ENCODE measurements at places on chromosomes 6 and 20.
A peak's percentile ranks its signal among the peaks of the same experiment; 100 is the strongest.

DNA sequence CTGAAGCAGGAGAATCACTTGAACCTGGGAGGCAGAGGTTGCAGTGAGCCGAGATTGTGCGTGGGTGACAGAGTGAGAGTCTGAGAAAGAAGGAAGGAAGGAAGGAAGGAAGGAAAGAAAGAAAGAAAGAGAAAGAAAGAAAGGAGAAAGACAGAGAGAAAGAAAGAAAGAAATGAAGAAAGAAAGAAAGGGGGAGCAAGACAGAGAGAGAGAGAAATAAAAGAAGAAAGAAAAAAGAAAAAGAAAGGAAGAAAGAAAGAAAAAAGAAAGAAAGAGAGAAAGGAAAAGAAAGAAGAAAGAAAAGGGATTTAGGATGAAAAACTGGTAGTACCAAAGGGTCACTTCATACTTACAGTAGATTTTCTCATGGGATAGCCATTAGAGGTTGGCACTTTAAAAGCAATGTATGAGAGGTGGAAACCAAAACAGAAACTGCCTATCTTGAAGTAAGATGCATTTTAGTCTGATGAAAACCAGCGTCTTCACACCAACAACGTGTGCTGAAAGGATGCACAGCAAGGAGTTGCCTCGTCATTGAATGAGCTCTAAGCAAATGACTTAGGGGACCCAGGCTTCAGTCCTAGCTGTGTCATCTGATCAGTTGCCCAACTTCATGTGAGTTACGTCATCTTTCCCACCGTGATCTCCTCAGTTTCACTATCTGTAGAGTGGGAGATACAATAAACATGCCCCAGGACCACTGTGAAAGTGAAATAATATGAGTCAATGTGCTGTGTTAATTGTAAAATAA lies 133.9 kb upstream of the NEDD9 start:
- DNase-seq, result peak; percentile 45

DNA sequence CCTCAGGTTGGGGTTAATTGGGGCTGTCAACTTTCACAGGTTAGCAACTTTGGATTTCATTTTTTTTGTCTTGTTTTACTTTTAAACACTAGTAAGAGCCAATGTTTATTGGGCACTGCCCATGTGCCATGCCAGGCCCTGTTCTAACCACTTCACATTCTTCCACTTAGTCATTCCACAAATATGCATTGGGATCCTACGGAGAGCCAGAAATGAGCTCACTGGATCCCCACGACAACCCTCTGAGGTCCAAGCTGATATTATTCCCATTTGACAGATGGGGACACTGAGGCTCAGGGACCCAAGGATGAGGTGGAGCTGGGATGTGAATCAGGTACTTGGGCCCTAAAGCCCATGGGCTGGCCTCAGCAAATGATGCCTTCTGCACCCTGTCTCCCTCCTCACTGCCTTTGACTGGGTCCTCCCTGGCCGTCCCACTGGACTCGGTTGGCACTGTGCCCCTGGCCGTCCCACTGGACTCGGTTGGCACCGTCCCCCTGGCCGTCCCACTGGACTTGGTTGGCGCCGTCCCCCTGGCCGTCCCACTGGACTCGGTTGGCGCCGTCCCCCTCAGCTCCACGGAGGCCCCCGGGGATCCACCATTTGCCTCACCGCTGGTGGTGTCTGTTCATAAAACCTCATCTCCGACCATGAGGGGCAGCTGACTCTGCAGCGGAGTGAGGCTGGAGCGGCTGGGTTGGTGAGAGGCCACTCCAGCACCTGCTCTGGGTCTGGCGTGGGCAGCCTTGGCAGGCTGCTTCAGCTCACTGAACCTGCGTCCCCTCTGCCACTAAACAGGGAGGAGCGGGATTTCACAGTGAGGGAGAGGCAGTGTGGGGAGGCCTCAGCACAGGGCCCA lies 4.8 kb upstream of the PMEPA1 start:
- DNase-seq, result no peak

GRCh38 chr20:45579184-45579583 lies at the start of gene WFDC8:
TSS of gene WFDC8 (minus strand) at chr20:45579284. CDS start at chr20:45579247, 37 bp downstream.
- no peak for DNase-seq

DNA sequence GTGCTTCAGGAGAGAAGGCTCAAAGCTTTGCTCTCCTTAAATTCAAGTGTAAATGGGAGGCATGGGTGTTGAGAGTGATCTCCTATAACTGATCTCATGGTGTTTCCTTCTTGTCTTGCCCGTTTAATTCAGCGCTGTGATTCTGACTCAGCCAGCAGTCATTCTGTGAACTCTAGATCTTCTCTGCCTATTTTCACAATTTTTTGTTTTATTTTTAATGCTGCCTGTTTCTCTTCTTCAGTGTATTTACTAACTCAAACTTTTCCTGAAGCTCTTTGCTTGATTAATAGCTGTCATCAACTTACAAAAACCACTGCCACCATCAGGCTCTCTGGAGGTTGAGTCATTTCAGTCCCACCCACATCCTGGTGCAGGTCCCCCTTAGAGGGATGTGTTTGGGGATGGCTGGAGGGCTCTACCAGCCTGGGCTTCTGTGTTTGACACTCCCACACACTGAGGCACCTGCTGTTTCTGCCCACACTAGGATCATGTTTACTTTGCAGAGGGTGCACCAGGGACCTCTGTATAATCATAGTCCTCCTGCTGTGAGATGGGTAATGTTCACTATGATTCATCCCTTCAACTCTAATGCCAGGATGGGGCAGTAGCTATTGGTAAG lies 94.0 kb downstream of the SHLD1 start:
- no peak for DNase-seq

GRCh38 chr6:92469186-92469828 lies 950.1 kb downstream of the EPHA7 start:
- DNase-seq, result no peak

- no peak for DNase-seq
These were observed 223.6 kb upstream of the CITED2 start for GRCh38 chr6:139597771-139598755.

DNA sequence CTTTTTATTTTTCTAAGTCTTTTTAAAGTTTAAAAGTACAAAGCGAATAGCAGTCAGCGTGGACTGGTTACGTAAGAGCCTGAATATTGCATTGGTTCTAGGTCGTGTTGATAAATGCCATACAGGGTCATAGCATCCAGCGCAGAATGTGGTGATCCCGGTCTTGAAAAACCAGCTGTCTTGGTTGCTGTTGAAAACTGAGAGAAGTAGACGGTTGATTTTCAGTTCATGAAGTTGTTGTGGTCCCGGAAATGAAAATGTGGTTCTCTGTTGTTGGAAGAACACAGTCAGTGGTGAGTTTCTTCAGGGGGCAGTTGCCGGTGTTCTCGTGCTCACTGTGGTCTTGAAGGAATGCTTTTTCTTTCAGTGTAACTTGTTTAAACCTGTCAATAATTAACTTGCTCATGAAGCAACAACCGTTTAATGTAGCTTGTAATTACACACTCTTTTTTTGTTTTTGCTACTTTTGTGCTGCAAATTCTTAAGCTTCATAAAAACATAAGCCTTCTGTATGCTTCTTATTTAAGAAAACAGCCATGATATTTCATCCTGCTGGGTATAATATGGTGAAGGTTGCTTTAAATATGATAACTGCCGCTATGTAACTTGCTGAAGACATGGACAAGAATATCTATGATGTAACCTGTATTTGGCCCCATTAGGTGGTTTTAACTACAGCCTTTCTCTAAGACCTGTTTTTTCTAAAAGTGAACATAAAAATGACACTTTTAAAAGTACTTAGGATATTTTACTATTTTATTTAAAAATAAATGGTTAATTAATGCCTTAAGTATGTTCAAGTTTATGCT lies 64.8 kb upstream of the KIF25 start:
- no peak for DNase-seq

- DNase-seq, result no peak
These were observed 3.9 kb upstream of the REV3L start for GRCh38 chr6:111486921-111487320.

- peak; percentile 52 for DNase-seq
These were observed 61.4 kb upstream of the ZNF217 start for GRCh38 chr20:53654932-53655624.

- DNase-seq, result no peak
These were observed 82.2 kb downstream of the MYO6 start for GRCh38 chr6:75830959-75831885.

DNA sequence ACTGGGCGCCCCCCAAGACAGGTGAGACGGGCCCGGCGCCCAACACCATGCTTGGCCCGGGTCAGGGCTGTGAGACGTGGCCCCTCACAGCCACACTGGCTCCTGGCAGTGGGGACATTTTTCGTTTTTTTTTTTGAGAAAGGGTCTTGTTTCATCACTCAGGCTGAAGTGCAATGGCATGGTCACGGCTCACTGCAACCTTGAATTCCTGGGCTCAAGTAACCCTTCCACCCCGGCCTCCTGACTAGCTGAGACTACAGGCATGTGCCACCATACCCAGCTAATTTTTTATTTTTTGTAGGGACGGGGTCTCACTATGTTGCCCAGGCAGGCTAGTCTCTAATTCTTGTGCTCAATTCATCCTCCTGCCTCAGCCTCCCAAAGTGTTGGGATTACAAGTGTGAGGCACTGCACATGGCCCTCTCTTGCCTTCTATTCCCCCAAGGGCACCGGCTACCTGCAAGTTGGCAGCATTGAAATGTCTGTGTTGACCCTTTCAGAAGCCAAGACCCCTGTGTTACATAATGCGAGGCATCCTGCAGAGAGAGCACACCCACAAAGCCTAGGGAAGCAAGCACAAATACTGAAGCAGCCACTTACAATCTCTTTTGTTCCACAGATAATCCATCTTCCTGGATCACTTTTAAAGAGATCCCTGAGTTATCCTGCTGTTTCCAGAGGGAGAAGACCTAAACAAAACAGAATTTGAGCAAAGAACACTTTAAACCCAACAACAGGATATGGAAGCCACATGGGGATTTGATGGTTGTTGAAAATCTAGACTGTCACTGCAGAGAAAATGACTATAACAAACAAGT lies 57.5 kb upstream of the SLC4A11 start:
- DNase-seq, result no peak

- DNase-seq, result no peak
These were observed 9.6 kb upstream of the TRIM31 start for GRCh38 chr6:30122515-30122914.

- no peak for DNase-seq
These were observed 447.5 kb upstream of the HSF2 start for GRCh38 chr6:121951918-121952379.

- DNase-seq, result no peak
These were observed 69.1 kb upstream of the FLRT3 start for GRCh38 chr20:14406495-14406894.

GRCh38 chr6:12440981-12441380 lies 150.8 kb downstream of the EDN1 start:
- DNase-seq, result no peak

GRCh38 chr6:85449818-85450759 lies at the start of gene NT5E:
TSS of gene NT5E (plus strand) at chr6:85450083. CDS start at chr6:85450140, 57 bp downstream.
- no peak for DNase-seq

DNA sequence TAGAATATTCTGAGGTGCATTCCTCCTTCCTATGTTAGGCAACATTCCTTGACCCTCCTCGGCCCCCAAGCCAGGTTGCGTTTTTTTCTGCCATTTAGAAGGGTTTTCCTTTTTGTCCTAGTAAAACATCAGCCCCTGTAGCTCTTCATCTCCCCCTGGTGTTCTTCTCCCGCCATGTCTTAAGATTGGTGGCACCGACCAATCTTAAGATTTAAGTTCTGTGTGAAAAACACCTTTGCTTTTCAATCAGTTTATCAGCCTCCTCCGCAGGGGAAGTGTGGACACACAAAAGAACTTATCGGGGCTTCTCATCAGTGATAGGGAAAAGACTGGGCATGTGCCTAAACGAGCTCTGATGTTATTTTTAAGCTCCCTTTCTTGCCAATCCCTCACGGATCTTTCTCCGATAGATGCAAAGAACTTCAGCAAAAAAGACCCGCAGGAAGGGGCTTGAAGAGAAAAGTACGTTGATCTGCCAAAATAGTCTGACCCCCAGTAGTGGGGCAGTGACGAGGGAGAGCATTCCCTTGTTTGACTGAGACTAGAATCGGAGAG lies 719 bp upstream of the EDN1 start:
- DNase-seq, result peak; percentile 74

- DNase-seq, result no peak
These were observed 438.1 kb downstream of the GJA1 start for GRCh38 chr6:121873595-121873994.

DNA sequence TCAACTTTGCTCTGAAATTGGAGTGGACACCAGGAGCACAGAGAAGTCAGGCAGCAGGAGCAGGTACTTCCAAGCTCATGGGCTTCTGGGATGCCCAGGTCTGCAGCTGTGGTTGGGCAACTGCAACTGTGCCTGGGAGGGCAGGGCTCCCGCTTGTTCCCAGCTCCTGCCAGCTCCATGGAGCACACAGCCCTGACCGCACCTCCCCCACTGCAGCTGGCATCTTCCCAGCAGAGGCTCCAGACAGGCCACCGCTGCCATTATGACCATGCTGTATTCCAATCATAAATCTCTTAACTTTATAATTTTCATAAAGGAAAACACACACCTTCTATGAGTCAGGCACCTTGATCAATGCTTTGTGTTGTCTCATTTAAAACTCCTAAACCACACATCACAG lies 36.9 kb downstream of the STK38 start:
- no peak for DNase-seq

- DNase-seq, result no peak
These were observed 10.9 kb downstream of the ZNF217 start for GRCh38 chr20:53582574-53583351.
